ENCODE measurements at places on chromosomes 1 and 21. TPM values are rescaled to one million over a fixed set of nuclear protein-coding genes. Genes with fewer than 3 reads are reported as not detected.

The MSTO1 gene
- total RNA-seq = 42.5 TPM

The SCMH1 gene
- 30.9 TPM for total RNA-seq

The SAMSN1 gene
- 22.4 TPM for total RNA-seq

The SLC2A5 gene
- 5.2 TPM for total RNA-seq

The TMCC2 gene
- total RNA-seq = 20.2 TPM

The PTPN7 gene
- total RNA-seq = 2.5 TPM

The CACNA1S gene
- total RNA-seq = 0.20 TPM

The TRAF3IP3 gene
- total RNA-seq = 2.8 TPM

The MEF2D gene
- total RNA-seq = 5.7 TPM

The NBPF20 gene
- 7.3 TPM for total RNA-seq

The IFNLR1 gene
- total RNA-seq = 0.59 TPM

The GSTM5 gene
- total RNA-seq = 39.9 TPM

The TNFRSF1B gene
- total RNA-seq = 14.1 TPM

The OR2L13 gene
- 2.6 TPM for total RNA-seq

The ILDR2 gene
- 27.6 TPM for total RNA-seq

The CELA2B gene
- not detected for total RNA-seq

The PCP4L1 gene
- 81.2 TPM for total RNA-seq

The SYT14 gene
- total RNA-seq = 25.1 TPM

The DEPDC1 gene
- total RNA-seq = 8.0 TPM

The SGIP1 gene
- total RNA-seq = 66.7 TPM

The TNFRSF4 gene
- total RNA-seq = 1.5 TPM

The NR5A2 gene
- 2.8 TPM for total RNA-seq

All from spinal cord (tissue), 10 donors.